ENCODE measurements at places on chromosomes 12 and 14.

- peak; percentile 4 for DNase-seq
These were observed 214.2 kb downstream of the CPNE8 start for GRCh38 chr12:38691164-38691563.

DNA sequence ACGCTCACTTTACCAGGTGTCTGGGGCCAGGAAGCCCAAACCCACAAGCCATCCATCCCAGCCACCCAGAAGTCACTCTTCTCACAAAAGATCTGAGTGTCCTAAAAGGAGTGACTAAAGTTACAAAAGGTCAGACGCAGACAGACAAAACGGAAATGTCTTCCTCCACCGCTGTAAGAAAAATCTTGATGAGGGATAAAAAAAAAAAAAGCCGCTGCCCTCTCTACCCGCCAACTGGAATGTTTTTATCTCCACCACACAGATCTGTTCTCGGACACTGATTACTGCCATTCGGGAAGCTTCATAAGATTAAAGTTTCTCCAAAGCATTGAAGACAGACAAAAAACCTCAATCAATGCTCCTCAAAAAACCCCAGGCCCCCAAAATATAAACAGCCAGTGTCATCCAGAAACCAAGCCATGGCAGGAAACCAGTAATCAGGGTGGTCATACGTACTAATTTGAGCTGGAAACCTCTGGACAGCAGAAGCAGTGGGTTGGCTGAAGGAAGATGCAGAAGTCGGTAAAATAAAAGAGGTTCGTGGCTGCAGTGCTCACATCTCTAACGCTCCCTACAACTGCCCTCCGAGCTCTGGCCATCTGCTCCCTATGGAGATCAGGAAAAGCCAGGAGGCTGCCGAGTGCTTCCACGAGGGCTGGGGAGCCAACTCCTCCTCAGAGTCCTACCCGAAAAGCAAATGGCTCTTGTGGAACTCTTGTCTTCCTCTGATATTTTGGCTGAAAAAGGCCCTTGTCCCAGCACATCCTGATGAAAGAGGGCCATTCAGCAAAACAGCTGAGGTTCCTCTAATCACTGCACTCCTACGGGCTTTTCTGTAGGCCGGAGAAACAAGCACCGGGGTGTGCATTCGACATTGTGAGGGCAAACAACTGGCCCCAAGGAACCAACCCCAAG, 30.3 kb downstream of the SSH1 start:
- DNase-seq = no peak

- DNase-seq = no peak
These were observed 70.1 kb downstream of the PRKD1 start for GRCh38 chr14:29857551-29857950.

DNA sequence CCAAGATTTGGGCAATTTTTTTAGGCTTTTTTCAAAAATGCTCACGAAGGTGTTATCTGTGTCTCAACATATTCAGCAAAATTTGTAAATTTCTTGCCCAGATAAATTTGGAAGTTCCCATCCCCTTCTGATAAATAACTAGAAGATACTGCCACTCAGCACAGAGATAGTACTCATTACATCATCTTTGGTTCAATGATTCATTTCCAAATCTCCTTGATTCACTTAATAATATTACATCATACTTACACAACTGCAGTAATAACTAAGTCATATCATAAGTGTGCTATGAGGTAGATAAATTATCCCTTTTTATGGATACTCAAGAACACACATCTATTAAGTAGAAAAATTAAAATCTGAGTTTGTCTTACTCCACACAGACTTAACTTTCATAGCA, 89.4 kb downstream of the RPAP3 start:
- DNase-seq = no peak

Measured in M059J (cell line).